ENCODE measurements at places on chromosomes 12 and 14. TPM values are rescaled to one million over a fixed set of nuclear protein-coding genes. Genes with fewer than 3 reads are reported as not detected.

The GPR162 gene
- 0.38 TPM for total RNA-seq

The CFAP73 gene
- total RNA-seq = not detected

The MTA1 gene
- 125 TPM for total RNA-seq

The GNG2 gene
- 106 TPM for total RNA-seq

The CD163 gene
- total RNA-seq = not detected

The RNU4-1 gene
- 3,323 TPM for total RNA-seq

The CLEC12A gene
- total RNA-seq = not detected

The SMIM41 gene
- total RNA-seq = 0.24 TPM

The COQ5 gene
- total RNA-seq = 14.6 TPM

The SYNDIG1L gene
- not detected for total RNA-seq

The ALX1 gene
- not detected for total RNA-seq

The RACGAP1 gene
- 10.2 TPM for total RNA-seq

The TSPAN19 gene
- total RNA-seq = not detected

The SALL2 gene
- 3.0 TPM for total RNA-seq

The WASHC4 gene
- total RNA-seq = 51.4 TPM

DNA sequence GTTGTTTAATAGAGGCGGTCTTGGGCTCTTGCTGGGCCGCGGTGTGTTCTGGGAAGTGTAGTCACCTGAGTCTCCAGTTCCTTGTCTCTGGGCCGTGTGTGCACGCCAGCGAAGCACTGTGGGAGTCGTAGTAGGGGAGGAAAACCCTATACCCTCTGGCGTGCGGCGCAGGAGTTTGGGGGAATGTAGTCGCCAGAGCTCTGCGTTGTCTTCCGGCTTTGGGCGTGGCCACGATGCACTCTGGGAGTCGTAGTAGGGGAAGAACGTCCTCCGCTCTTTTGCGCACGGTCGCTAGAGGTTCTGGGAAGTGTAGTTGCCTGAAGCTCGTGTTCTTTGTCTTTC is 726 bp upstream of the ZNF140 start:
- peaks cover 7% of the 10 kb centered on the region for H3K36me3 ChIP-seq
- peaks cover 11% of the 10 kb centered on the region for H3K4me1 ChIP-seq
- H3K27me3 ChIP-seq = no peaks in the 10 kb centered on the region

DNA sequence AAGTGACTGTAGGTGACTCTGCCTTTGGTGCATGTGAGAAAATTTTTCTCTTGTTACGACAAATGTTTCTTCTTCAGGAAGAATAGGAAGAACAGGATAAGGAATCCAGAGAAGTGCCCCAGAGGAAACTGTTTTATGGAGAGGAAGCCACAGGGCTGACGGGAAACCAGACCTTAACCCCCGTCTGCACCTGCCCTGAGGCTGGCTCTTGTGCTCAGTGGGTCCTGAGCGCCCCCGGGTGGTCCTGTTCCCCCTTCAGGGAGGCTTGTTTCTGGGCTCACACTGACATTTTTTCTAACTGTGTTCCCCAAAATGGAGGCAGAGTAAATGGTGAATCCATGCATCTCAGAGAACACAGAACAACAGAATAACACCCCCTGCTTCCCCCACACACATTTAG is 691.8 kb downstream of the TMEM121 start:
- H3K4me3 ChIP-seq = no peak overlapping the region
- H3K27me3 ChIP-seq = no peaks in the 10 kb centered on the region
- no peaks in the 10 kb centered on the region for H3K36me3 ChIP-seq
- no peak for DNase-seq
- H3K4me1 ChIP-seq = no peaks in the 10 kb centered on the region
- H3K27ac ChIP-seq = no peak overlapping the region

GRCh38 chr12:29816874-29817725 is 33.4 kb upstream of the TMTC1 start:
- no peaks in the 10 kb centered on the region for H3K4me1 ChIP-seq
- H3K27me3 ChIP-seq = no peaks in the 10 kb centered on the region
- H3K36me3 ChIP-seq = no peaks in the 10 kb centered on the region
- no peak overlapping the region for H3K4me3 ChIP-seq
- DNase-seq = no peak

DNA sequence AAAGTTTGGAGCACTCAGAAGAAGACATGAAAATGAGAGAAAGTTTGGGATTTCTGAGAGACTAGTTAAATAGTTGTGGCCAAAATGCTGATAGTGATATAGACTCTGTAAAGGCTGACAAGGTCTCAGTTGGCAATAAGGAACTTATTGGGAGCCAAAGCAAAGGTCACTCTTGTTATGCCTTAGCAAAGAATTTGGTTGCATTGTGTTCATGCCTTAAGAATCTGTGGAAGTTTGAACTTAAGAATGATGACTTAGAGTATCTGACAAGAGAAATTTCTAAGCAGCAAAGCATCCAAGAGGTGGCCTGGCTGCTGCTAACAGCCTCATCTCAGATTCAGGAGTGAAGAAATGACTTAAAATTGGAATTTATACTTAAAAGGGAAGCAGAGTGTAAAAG is 113.8 kb downstream of the PIK3C2G start:
- no peaks in the 10 kb centered on the region for H3K27me3 ChIP-seq
- H3K4me1 ChIP-seq = no peaks in the 10 kb centered on the region
- H3K4me3 ChIP-seq = no peak overlapping the region
- no peak for DNase-seq
- no peaks in the 10 kb centered on the region for H3K36me3 ChIP-seq
- no peak overlapping the region for H3K27ac ChIP-seq

DNA sequence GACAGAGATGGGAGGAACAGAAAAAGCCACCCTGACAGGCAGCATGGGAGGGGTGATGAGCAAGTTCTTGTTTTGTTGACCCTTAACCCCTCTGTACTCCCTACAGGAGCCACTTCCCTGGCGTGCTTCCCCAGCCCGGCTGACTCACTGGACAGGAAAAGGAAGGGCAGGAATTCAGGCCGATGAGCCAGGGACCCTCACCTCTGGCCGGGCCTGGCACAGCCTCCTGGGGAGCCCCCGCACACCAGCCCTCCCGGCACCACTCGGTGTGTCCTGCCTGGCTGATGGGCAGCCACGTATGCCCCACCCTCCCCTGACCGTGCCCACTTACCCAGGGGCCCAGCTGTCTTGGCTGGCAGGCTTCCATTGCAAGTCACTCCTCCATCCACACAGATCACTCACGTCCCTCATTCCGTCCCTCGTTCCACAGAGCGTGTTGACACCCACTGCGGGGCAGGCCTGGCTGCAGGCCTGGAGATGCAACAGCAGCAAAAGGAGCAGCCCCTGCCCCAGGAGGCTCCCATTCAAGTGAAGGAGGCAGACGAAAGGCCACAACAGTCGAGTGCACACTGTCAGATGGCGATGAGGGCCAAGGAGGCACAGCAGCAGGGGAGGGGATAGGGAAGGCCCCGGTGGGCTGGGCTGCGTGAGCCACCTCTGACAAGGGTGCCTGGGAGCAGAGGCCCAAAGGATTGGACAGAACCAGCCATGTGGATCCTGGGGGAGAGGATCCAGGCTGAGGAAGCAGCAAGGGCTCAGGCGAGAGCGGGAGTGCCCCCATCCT is 19.7 kb upstream of the CD9 start:
- H3K36me3 ChIP-seq = no peaks in the 10 kb centered on the region
- no peak overlapping the region for H3K4me3 ChIP-seq
- DNase-seq = no peak
- H3K4me1 ChIP-seq = no peaks in the 10 kb centered on the region
- no peaks in the 10 kb centered on the region for H3K27me3 ChIP-seq
- no peak overlapping the region for H3K27ac ChIP-seq

GRCh38 chr12:99767809-99768208 is 120.3 kb downstream of the GARIN6 start:
- H3K4me1 ChIP-seq = no peaks in the 10 kb centered on the region
- H3K27me3 ChIP-seq = no peaks in the 10 kb centered on the region
- H3K36me3 ChIP-seq = no peaks in the 10 kb centered on the region

GRCh38 chr14:79057333-79057732 is 887.2 kb downstream of the NRXN3 start:
- no peaks in the 10 kb centered on the region for H3K27me3 ChIP-seq
- DNase-seq = no peak
- no peaks in the 10 kb centered on the region for H3K36me3 ChIP-seq
- no peaks in the 10 kb centered on the region for H3K4me1 ChIP-seq
- H3K27ac ChIP-seq = no peak overlapping the region

- H3K36me3 ChIP-seq = no peaks in the 10 kb centered on the region
- no peaks in the 10 kb centered on the region for H3K4me1 ChIP-seq
- no peaks in the 10 kb centered on the region for H3K27me3 ChIP-seq
- H3K4me3 ChIP-seq = no peak overlapping the region
These were observed 34.1 kb downstream of the TMCC3 start for GRCh38 chr12:94616203-94616729.

DNA sequence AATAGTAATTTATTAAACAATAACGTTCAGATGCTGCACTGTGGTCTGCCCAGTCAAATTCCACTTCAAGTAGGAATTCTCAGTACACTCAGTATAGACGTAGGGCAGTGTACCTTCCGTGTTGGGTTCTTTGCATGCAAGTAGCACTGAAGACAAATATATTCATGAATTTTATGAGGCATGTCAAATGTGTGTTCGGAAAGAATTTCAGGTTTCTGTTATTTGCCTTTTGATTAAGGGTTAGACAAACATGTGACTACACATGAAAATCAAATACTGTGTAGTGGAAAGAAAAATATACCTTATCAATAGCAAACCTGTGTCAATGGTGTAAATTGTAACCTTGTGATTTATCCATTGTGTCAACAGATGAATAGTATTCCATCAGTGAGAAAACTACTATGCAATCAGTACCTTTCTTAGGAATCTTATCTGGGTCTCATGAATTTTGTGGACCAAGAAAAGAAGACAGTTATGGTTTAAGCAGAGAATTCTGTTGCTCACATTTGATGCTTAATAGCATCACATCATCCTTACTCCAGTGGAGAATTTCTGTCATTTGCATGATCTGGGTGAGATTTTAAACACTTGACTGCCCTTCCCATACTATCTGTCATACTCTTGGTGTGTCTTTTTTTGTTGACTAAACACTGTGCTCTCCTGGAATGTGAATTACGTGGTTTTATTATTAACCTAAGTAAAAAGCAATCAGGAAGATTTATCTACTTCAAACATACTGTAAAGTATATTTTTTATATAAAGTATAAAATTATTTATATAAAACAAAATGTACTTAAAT is 13.3 kb downstream of the TMEM260 start:
- H3K27ac ChIP-seq = no peak overlapping the region
- no peaks in the 10 kb centered on the region for H3K27me3 ChIP-seq
- H3K36me3 ChIP-seq = no peaks in the 10 kb centered on the region
- H3K4me1 ChIP-seq = no peaks in the 10 kb centered on the region
- DNase-seq = no peak

DNA sequence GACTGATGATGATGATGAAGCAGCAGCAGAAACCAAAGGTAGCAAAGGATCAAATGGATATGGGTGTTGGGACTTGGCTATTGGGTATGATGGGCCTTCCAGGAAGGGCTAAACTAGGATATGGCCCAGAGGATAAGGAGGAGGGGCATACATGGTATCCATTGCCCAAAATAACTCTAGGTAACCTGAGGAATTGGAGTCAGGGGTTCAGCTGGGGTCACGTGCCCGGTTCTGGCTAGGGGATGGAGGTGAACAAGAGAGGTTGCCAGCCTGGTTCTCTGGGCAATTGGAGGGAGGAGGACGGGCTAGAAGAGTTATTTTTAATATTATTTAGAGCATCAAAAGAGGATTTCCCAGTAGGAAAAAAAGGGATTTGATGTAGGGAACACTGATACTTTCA is 2.7 kb upstream of the ANKRD52 start:
- no peaks in the 10 kb centered on the region for H3K36me3 ChIP-seq
- no peaks in the 10 kb centered on the region for H3K27me3 ChIP-seq
- H3K27ac ChIP-seq = no peak overlapping the region
- peaks cover 18% of the 10 kb centered on the region for H3K4me1 ChIP-seq
- no peak overlapping the region for H3K4me3 ChIP-seq

DNA sequence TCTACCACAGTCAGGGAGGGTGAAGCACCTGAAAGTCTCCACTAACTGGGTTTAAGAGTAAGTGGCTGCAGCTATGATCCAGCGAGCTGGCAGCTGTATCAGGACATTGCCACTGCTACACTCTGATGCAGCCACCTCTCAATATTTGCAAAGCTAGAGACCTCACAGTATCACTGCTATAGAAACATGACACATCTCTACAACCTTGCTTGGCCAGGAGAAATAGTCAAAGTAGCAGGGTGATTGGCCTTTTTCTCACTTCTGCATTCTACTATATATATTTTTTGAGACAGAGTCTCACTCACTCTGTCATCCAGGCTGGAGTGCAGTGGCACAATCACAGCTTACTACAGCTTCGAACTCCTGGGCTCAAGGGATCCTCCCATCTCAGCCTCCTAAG is 9.3 kb upstream of the FMNL3 start:
- peaks cover 3% of the 10 kb centered on the region for H3K27me3 ChIP-seq
- no peak for DNase-seq
- H3K4me3 ChIP-seq = no peak overlapping the region
- no peak overlapping the region for H3K27ac ChIP-seq
- no peaks in the 10 kb centered on the region for H3K36me3 ChIP-seq

DNA sequence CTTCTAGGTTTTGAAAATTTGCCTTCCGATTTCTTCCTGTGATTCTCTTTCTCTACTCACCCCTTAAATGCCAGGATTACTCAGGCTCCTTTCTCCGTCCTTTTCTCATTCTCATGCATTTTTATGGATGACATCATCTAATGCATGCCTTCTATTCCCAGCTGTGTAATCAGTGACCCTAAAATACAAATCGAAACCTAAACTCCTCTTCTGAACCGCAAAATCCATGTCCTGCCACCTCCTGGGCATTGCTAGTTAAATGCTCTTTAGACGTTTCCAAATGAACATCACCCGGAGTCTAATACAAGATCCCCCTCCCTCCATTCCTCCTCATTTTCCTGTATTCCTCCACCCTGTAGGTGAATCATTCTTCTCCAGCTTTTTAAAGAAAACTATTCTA is 1703.1 kb upstream of the FLRT2 start:
- no peaks in the 10 kb centered on the region for H3K36me3 ChIP-seq
- H3K4me3 ChIP-seq = no peak overlapping the region
- DNase-seq = no peak
- no peak overlapping the region for H3K27ac ChIP-seq

GRCh38 chr12:25817166-25817565 is 141.3 kb upstream of the RASSF8 start:
- H3K27ac ChIP-seq = no peak overlapping the region
- H3K4me3 ChIP-seq = no peak overlapping the region
- H3K27me3 ChIP-seq = no peaks in the 10 kb centered on the region
- no peak for DNase-seq
- no peaks in the 10 kb centered on the region for H3K36me3 ChIP-seq

DNA sequence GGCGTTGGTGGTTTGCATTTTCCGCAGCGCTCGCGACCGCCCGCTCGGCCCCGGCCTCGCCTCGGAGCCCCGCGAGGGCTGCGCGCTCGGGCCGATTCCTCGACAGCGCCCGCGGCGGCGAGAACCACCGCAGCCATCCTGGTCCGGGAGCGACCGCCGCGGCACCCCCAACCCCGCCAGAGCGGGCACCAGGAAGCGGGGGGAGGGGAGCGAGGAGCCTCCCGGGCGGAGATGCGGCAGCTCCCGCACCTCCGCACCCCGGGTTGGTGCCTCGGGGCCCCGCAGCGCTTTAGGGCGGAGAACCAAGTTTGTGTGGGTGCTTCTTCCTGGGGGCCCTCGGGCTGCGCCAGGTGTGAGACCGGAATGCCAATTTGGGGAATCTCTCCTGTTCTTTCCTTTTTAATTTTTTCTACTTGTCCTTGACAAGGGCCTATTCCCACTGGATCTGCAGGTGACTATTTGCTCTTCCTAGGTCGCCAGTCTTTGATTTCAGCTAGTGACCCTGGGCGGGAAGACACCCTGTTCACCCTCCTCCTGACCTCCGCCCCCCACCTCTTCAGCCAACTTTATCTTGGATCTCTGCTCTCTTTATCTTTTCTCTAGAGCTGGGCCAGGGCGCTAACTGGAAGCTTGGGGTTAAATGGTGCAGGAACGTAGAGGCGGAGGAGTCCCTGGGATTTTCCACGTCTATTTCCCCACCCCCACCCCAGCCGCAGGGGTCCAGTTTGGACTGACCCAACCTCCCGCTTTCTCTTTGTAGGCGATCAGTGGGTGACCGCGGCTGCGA is at the start of gene SOCS2:
Gene SOCS2 (plus strand): TSS at position 751 of the 787 bp plus-strand sequence. CDS start 223 bp downstream, outside the sequence.
- no peaks in the 10 kb centered on the region for H3K27me3 ChIP-seq
- peak within 1 kb of the TSS; percentile 89 for H3K4me3 ChIP-seq
- peaks cover 16% of the 10 kb centered on the region for H3K4me1 ChIP-seq
- DNase-seq = peak; percentile 55
- H3K36me3 ChIP-seq = peaks cover 10% of the 10 kb centered on the region
